ENCODE measurements at places on chromosomes 3 and 15.
A peak's percentile ranks its signal among the peaks of the same experiment; 100 is the strongest.

DNA sequence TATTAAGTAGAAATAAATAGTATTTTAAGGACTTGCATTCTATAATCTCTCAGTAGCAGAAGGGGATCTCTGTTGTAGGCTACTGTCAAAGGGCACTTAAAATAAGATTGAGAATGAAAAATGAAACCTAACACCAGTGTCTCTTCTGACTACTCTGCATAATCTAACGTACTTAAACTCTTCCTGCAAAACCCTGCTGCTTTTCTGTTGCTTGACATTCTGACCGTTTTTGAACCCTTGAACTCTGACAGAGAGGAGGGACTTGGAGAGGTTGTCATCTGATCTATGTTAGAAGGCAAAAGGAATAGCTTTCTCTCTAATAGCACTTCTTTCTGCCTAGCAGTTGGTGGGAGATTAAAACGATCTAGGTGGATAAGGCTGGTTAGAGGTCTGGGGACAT, 204.6 kb downstream of the ZIC1 start:
- DNase-seq: no peak

DNA sequence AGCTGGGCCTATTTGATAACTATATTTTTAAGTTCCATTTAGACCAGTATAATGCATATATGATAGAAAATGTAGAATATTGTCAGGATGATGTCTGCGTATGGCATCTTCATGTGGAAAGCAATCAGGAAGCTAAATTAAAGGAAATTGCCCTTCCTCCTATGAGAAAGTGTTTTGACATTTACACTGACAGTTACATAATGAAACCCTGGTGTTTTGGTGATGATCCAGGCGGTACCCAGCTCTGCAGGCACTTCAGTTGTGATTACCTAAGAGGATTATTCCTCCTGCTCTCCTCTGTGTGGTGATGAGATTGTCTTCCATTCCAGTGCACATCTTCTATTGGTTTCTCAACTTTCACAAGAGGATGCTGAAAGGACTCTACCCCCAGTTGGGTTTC, 126.5 kb upstream of the MITF start:
- no peak for DNase-seq

DNA sequence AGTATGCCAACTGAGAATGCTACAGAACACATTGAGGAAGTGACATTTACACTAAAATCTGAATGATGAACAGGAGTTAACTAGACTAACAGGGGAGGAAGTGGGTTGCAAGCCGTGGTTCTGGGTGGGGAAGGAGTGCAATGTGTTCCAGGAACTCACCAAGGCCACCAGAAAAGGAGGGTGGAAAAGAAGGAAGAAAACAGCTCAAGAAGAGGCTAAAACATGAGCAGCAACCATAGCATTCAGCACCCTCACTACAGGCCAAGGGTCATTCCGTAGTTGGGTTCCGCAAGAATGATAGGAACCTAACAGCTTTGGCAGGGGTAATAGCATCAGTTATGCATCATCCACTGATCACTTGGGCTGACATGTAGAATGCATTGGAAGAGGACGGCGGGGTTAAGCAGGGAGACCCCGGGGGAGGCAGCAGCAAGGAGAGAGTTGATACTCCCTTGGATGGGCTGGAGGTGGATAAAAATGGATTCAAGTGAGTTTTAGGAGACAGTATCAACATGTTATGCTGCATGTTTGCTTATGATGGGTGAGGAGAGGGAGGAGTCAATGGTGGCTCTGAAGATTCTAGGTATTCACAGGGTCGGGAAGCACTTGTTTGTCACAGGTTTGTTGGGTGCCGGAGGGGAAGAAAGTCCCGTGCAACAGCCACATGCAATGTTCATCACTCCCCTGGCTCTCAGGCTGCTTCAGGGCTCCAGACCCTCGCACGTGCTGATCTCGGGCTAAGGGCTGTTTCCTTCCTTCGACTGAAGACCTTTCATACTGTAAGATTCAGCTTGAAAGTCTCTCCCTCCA, 53.2 kb downstream of the LIPC start:
- peak; percentile 48 for DNase-seq

GRCh38 chr3:156323466-156323865, 203.1 kb downstream of the KCNAB1 start:
- no peak for DNase-seq
